Foreskin keratinocyte (primary cell): ENCODE measurements at places on chromosomes 1 and 21. TPM values are rescaled to one million over a fixed set of nuclear protein-coding genes. Genes with fewer than 3 reads are reported as not detected.

DNA sequence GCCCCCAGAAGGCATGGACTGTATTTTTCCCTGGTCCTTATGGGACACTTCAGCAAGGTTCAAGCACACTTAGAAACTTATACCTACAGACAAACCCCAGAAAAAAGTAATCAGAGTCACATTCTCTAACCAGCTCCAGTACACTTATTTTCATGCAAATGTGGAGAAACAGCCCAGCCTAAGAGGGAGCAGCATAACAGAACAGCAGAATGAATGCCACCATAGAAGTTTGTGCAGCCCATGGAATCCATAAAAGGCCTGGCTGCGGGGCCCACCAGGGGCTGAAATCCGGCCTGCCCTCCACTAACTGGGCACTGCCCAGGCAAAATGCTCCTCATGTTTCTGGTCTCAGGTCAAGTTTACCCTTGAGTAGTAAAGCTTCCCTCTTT is 60.4 kb upstream of the ATP1A1 start:
- no peak for DNase-seq

DNA sequence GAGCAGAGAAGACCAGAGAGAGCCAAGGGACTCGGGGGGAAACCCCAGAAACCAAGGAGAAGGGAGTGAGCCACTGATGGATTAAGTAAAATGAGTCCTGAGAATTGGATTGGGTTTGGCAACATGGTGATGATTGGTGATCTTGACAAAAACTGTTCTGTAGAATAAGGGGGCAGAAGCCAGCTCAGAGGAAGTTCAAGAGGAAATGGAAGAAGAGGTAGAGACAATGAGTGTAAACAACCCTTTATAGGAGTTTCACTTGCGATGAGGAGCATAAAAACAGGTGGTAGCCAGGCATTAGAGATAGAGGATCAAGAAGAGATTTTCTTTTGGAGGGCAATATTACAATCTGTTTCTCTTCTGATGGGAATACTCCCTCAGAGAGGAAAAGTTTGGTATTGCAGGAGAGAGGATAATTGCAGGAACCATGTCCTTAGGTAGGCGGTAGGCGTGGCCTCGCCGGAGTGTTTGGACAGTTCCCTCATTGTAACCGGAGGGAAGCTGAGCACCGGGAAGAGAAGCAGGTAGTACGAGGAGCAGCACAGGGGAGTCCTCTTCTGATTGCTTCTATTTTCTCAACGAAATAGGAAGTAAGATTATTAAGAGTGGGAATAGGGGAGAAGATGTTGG is 68.4 kb upstream of the TENT5C start:
- peak; percentile 10 for DNase-seq

Gene THEM5
- total RNA-seq = not detected in 2 replicates

- no peak for DNase-seq
Measured at GRCh38 chr1:207822602-207823451, 71.0 kb downstream of the CD46 start.

- DNase-seq = no peak
Measured at GRCh38 chr1:180217006-180217405, 13.1 kb upstream of the LHX4 start.

DNA sequence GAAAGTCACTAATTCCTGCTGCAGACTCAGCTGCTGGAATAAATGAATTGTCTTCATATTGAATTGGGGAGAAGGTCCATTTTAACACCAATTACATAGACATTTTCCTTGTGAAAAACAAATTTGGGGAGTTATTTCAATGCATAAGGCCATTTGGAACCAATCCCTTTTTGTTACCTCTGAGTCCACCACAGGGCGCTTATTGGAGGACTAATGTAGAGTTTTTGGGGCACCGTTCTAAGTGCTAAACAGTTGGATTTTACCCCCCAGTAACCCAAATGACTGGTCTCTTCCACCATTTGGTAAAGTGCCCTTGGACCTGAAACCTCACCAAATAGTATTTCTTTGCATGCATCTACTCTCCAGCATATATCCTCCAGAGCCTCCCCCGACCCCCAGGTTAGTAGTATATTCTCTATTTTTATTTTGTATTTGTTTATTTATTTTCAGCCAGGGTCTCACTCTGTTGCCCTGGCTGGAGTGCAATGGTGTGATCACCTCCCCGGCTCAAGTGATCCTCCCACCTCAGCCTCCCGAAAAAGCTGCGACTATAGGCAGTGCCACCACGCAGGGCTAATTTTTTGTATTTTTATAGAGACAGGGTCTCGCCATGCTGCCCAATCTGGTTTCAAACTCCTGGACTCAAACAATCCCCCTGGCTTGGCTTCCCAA is 1.6 kb downstream of the PRUNE1 start:
- no peak for DNase-seq

DNA sequence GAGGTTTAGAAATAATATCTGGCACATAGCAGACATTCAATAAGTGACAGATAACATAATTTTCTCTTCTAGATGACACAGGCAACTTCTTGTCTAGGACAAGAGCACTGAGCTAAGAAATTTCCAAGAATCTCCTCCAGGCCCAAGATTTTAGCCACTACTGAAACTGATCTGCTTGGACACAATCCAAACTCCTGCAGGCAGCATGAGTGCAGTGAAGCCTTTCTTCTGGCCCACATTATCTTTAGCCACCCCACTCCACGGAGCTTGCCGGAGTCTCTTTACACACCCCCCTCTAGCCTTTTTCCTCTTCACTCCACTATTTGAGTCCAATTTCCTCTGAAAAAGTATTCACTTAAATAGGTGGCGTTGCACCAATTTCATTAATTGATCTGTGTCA is 142.9 kb upstream of the DUSP10 start:
- no peak for DNase-seq

Gene RAB3B
- total RNA-seq = 14.8 and 17.9 TPM in 2 replicates

Gene VAV3
- total RNA-seq = 9.7 and 10.3 TPM in 2 replicates

GRCh38 chr1:98296681-98297080 is 364.8 kb upstream of the SNX7 start:
- DNase-seq = peak; percentile 40

DNA sequence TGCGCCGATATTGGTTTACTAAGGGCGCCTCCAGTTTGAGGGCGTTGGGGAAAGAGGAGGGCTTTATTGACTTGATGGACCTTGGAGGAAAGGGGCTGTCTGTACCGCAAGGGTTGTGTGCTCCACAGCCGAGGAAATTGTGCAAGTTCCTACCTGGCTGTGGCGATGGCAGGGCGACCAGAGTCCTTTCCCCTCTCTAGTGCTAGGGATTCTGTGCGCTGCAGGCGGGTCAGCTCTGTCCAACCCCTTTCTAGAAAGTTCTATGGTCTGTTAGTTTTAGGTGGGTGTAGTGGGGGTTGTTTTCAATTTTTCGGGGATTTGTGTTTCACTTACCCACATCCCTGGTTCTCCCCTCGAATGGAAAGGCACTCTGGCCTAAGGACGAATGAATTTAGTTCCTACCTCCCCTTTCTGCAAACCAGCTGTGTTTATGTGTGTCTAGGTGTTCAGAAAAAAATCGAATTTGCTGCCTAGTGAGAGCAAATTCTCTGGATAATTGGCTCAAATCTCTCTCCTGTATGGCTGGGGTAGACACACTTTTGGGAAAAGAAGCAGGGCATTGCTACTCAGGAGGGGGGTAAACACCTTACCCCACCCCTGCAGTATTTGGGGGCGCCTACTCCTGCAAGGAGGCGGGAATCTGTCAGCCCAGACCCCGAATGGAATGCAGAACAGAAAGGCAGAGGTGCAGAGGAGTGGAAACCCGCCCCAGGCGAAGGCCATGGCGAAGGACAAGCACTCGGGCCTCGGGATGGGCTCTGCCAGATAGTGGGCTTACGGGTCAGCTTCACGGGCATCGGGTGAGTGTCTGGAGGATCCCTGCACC is 2.0 kb downstream of the DMBX1 start:
- no peak for DNase-seq

Gene HES4
- 4.3 and 8.6 TPM in 2 replicates for total RNA-seq

DNA sequence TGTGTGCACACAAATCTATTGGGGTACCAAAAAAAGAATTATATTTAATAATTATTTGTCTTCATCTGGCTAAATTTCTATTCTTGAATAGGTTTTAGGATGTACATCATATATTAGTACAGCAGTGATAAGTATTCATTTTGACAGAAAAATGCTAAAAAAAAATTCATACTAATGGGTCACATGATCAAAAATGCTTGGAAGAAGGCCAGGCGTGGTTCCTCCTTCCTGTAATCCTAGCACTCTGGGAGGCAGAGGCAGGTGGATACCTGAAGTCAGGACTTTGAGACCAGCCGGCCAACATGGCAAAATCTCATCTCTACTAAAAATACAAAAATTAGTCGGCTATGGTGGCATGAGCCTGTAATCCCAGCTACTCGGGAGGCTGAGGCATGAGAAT is 26.9 kb upstream of the PTGFRN start:
- no peak for DNase-seq

- DNase-seq = no peak
Measured at GRCh38 chr1:80993154-80993980, 807.4 kb upstream of the ADGRL2 start.

GRCh38 chr1:201721082-201722049 is 107.6 kb upstream of the IPO9 start:
- no peak for DNase-seq

DNA sequence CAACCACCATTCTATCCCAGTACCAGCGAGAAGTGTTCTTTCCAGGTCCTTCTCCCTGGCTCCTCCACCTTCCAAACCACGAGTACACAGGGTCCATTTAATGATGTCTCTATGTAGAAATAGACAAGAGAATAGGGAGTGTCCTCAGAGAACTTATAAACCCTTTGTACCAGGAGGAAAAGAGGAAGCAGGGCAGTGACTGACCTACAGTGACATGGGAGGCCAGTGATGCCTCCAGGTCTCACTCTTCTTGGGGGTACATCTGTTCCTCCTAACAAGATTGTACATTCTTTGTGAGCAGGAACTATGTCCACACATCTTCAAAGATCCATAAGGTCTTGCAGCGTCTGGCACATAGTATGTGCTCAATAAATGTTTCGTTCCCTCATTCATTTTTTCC is 18.7 kb upstream of the FMOD start:
- no peak for DNase-seq

DNA sequence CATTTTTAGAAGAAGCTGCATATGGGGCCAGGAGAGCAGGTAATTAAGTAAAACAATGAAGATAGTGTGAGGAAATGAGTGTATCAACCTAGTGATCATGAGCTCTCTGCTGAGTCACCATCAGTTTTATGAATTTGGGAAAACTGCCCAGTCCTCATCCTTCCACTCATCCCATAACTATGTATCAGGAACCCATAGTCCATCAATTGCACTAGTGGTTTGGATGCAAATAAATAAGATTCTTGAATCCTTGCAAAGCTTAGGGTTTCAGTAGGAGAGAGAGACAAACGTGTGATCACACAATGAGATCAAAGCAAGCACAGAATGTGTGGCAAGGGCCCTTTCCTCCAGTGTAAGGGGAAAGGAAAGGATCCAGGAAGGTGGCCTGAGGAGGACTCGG is 145.6 kb downstream of the ZZZ3 start:
- DNase-seq = peak; percentile 79
